ENCODE measurements at places on chromosomes 1 and 21.

GRCh38 chr1:71086331-71086730 lies 5.5 kb upstream of the ZRANB2 start:
- peak; percentile 83 for DNase-seq

GRCh38 chr1:200968469-200969410 lies 54.8 kb downstream of the KIF21B start:
- DNase-seq, result no peak

GRCh38 chr1:109595531-109595930 lies 23.9 kb downstream of the GNAT2 start:
- peak; percentile 58 for DNase-seq

DNA sequence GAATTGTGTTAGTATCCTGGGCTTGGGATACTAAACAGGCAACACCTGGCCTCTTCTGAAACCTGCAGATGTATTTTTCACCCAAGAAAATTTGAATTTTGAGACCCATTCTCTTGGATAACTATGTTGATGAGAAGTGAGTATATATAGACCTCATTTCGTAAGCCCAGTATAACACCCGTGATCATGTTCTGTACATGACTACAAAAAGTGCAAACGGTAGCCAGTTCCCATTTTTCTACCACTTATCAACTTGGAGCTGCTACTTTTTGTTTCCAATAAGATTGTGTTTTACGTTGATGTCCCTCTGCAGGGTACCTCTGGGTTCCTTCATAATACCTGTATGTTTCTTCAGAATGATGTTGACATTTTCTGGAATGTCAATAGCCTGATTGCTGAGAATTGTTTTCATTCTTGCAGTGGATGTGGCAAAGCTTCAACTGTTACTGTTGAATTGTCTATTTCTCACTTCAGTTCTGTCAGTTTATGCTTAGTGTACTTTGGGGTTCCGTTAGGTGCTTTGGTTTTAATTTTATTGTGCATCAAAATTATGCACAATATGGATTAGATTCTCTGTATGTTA lies 48.1 kb downstream of the ZFYVE9 start:
- DNase-seq, result no peak

DNA sequence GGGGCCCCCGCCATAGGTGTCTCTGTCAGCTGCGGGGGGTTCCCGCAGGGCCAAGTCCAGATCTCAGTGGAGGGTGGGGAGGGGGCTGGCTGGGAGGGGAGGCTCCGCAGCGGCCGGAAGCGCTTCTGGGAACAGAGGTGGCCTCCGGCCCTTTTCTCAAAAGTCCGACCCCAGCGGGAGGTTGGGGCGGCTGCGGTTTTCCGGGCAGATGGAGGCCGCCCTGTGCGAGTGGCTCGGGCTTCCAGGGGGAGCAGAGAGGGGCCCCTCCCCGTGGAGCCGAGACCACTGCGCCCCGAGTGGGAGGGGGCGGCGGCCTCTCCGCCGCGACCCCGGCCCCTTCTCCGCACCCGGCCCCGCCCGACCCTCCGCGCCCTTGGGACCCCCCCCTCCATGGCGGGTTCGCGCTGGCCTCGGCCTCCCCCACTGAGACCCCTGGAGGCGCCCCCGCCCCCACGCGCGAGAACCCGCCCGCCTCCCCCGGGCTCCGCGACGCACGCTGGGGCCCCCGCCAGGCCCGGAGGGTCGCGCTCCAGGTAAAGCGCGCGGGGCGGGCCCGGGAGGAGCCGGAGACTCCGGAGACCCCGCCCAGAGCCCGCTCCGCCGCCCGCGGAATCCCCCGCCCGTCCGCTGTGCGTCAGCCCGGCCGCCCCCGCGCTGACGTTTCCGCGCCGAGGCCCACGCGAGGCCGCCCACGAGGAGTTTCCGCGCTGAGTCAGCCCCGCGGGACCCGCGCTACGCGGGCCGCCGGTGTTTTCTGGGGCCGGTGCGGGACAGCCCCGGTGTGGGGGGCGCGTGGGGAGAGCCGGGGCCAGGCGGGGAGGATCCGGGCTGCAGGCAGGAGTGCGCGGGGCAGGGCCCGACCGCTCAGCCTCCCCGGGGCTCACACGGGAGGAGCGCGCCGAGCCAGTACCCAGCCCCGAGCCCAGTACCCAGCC lies 5.2 kb downstream of the TNFRSF18 start:
- DNase-seq, result peak; percentile 67

GRCh38 chr1:96400089-96400488 lies 321.5 kb upstream of the PTBP2 start:
- no peak for DNase-seq

GRCh38 chr21:35404247-35404646 lies 355.1 kb upstream of the RUNX1 start:
- no peak for DNase-seq

- DNase-seq, result no peak
Measured at GRCh38 chr21:29449306-29449950, 150.7 kb downstream of the BACH1 start.

- peak; percentile 71 for DNase-seq
Measured at GRCh38 chr1:1013922-1014648, 788 bp downstream of the ISG15 start.

DNA sequence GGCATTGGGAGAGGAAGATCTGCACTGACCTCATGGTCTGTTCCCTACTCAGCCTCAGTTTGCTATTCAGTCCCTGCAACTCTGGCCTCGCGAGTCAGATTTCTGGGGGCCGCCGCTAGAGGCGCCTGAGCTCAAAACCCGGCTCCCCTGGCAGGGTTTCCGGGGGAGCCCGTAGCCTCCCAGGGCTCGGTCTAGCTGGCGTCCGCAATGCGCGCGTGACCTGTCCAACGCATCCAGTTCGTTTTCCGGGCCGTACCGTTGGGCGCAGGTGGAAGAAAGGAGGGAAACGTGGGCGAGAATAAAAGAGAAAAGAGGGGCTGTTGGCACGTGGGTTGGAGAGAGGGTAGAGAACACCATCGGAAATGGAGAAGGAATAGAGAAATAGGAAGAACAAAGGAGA lies at the start of gene ADAM30:
ADAM30 (minus strand) TSS at position 213 of the 400 bp plus-strand sequence; CDS start at position 34, 179 bp downstream.
- DNase-seq, result no peak

DNA sequence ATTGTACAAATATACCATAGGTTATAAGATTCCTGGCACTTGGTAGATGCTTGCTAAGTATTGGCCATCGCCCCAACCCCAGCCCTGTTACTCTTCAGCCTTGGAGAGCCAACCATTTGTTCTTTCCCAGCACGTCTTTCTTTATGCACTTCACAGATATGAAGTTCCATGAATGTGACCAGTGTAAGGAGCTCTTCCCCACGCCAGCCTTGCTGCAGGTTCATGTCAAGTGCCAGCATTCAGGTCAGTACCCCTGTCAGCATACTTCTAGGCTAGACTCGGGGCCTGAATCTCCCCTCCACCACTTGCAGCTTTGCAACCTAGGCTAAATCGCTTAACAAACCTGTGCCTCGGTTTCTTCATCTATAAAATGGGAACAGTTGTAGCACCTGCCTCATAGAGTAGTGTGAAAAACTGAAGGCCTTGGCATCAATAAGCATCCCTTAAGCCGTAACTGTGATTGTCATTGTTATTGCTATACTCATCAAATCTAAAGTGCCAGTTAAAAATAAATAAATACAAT lies 41.0 kb upstream of the EPHA8 start:
- DNase-seq, result no peak

GRCh38 chr1:155279268-155279667 lies 2.0 kb downstream of the HCN3 start:
- DNase-seq, result no peak

GRCh38 chr1:91912266-91912665 lies 26.3 kb upstream of the TGFBR3 start:
- DNase-seq, result no peak

- no peak for DNase-seq
Measured at GRCh38 chr1:71919811-71920509, 362.4 kb downstream of the NEGR1 start.

DNA sequence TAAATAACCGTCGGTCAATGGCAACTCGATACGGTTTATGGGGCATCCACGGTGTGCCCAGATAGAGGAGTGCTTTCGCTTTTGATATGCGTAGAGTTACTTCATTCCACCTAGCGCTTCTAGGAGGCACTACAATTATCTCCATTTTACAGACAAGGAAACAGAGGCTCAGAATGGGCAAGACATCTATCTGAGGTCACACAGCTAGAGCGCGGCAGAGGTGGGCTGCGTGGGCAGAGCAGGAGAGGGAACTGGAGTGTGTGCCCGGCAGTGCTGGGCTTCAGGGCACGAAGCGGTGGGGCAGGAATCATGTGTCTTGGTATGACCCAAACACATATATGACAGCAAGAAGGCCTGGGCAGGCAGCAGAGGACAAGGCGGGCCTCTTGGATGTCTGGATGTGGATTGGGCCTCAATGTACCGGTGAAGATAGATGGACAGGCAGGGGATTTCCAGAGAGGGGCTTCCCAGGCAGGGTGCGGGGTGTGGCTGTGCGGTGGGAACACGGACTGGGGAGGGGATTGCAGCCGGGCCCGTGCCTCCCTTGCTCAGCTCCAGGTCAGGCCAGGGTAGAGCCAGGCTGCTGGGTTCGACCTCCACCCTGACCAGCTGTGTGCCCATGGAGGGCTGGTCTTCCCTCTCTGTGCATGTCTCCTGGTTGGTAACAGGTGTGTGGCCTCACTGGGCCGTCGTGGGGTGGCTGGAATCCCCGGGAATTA lies 21.2 kb downstream of the TP73 start:
- DNase-seq, result no peak

DNA sequence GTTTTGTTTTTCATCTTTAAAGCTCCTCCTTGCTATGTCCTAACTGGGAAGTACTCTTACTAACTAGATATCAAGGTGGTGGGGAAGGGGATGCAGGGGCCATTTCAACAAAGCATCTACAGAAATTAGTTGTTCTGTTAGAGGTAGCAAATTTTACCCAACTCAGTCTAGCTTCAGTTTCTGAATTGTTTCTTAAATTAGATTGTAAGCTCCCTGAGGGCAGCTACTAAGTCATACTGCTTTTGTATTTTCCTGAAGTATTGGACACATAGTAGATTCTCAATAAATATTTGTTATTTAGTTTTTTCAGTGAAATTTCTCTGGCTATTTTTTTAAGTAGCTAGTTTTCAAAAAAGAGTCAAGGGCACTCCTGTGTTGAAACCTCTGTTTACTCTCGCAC lies 1.8 kb downstream of the UBAP2L start:
- DNase-seq, result peak; percentile 27

- DNase-seq, result peak; percentile 70
Measured at GRCh38 chr1:146032631-146033219, 11.2 kb upstream of the HJV start.

DNA sequence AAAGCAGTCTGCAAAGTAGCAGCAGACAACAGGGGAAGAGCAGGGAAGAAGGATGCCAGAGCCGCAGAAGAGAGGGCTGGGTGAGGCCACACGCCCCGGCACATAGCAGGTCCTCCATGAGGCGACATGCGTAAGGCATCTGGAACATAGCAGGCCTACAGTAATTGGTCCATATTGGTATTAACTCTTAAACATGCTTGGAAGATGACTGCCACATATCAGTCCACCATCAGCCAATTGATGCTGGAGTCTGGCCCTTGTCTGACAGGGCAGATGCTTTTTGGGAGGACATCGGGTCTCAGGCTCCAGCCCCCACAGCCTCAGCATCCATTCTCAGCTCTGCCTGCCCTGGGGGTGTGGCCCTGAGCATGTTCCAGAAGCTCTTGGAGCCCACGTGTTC lies 93.7 kb downstream of the TAS1R2 start:
- DNase-seq, result no peak

GRCh38 chr1:116804736-116805135 lies 50.5 kb downstream of the CD2 start:
- no peak for DNase-seq

DNA sequence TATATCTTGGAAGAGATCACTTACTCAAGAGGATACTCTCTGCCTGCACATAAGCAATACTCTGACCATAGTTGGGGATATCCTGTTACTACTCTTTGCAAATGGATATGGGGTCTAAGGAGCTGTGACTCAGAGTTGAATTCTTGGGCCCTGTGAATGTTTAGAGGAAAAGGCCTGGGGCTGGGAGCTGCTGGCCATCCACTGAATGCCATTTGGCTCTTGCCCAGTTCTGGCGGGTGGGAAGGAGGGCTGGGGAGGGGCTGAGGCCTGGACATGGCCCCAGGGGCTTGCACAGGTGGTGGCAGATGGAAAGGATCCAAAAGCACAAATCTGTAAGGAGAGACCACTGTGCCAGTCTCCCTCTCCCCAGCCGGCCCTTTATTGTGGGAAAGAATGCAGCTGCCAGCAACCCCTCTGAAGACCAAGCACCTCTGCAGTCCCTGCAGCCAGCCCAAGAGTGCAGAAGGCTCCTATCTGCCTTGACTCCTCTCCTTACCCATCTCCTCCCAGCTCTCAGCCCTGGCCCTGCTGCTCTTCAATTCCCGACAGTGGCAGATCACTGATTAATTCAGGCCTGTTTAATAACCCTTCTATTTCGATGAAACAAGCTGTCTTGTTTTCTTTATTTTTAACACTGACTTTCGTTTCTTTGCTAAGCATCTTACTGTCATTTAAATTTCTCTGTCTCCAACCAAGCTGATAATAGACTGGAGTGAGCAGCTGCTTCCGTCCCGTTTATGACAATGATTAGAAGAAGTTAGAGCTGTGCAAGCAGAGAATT lies 12.1 kb downstream of the PLXNA2 start:
- DNase-seq, result peak; percentile 36

- DNase-seq, result peak; percentile 12
Measured at GRCh38 chr1:209600541-209600940, 17.0 kb downstream of the CAMK1G start.

DNA sequence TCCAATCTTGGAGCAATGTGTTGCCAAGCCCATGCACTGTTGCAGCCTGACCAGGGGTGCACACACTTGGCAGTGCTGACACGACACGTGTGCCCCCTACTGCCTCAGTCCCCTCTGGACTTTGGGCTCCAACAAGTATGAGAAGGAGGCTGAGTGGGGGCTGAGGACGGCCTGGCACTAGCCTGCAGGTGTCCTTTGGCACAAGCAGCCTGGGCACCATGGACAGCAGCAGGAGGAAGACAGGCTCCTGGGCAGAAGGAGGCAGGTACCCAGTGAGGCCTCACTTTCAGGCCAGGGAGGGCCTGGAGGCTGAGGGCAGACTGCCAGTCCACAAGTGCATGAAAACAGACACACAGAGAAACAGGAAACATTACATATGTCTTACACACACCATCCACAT lies 1702.9 kb upstream of the B3GALT2 start:
- no peak for DNase-seq

DNA sequence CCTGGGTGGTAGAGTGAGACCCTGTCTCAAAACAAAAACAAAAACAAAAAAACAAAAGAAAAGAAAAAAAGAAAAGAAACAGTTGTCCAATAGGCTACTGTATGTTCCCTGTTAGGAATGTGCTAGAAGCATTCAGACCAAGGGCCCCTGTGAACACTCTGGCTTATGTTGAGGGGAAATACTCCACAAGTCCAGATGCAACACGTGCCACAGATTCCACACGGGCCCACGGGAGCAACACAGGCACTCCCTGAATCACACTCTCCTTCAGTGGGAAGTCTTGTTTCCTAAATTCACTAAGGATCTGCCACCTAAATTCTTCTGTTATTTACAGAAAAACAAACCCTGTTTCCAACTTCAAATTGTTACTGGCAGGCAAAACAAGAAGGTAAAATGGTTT lies 291.1 kb downstream of the PCP4 start:
- DNase-seq, result no peak
